ENCODE measurements at places on chromosomes 5 and 9. TPM values are rescaled to one million over a fixed set of nuclear protein-coding genes. Genes with fewer than 3 reads are reported as not detected.
A peak's percentile ranks its signal among the peaks of the same experiment; 100 is the strongest.

The TMEM232 gene
- 3.8 TPM for total RNA-seq

The MYMK gene
- total RNA-seq = not detected

The GFPT2 gene
- total RNA-seq = 18.8 TPM

The FREM1 gene
- total RNA-seq = 1.7 TPM

The PCDHA9 gene
- 2.0 TPM for total RNA-seq

The NUTM2G gene
- total RNA-seq = 0.15 TPM

The TRIP13 gene
- total RNA-seq = 6.4 TPM

The IFNA13 gene
- not detected for total RNA-seq

The CBY3 gene
- not detected for total RNA-seq

The LIFR gene
- total RNA-seq = 5.9 TPM

The COMMD10 gene
- total RNA-seq = 18.0 TPM

DNA sequence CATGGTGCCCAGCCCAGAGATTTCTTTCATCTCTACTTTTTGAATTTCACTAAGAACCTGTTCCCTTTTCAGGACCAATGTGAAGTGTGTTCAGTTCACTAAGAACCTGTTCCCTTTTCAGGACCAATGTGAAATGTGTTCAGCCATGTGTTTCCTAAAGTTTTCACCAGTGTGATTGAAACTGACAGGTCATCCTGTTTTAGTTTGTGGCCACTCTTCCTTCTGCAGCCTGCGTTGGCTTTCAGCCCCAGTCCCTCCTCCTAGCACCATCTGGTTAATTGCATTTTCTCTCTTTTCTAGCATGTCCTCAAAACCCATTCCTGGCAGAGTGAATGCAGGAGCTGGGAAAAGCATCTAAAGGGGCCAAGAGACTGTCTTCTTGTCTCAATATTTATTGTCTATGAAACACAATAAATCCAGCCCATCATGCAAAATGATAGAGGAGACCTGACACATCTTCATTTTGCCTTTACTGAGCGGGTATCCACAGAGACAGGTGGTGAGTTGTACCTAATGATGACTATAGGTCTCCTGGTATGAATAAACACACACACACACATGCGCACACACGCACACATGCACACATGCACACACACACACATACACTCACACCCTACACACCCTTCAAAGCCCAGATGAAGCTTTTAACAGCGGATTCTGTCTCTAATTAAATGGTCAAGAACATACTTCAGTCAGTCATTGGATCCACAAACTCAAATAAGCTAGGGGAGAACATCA is 6.1 kb upstream of the PANK3 start:
- H3K27ac ChIP-seq = no peak overlapping the region
- H3K27me3 ChIP-seq = peaks cover 4% of the 10 kb centered on the region
- no peaks in the 10 kb centered on the region for H3K36me3 ChIP-seq
- H3K4me1 ChIP-seq = peaks cover 2% of the 10 kb centered on the region
- no peak overlapping the region for H3K4me3 ChIP-seq
- no peak for DNase-seq

DNA sequence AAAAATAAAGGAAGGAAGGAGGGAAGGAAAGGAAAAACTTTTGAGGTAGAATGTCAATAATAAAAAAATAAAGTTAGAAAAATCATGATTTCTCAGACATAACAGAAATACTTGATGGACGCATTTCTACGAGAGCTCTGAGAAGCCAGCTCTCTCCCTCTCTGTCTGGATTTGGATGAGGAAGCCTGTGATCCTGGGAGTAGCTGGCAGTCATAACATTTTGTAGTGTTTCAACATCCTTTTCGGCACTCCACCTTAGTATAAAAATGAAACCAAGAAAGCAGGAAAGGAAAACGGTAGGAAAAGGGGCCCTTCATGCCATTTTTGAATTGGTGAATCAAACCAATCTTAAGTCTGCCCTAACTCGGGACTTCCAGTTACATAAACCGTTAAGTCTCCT is 321.3 kb downstream of the EPB41L4A start:
- H3K36me3 ChIP-seq = peaks cover 7% of the 10 kb centered on the region
- no peak for DNase-seq
- no peak overlapping the region for H3K4me3 ChIP-seq
- no peak overlapping the region for H3K27ac ChIP-seq

- no peak for DNase-seq
- H3K36me3 ChIP-seq = no peaks in the 10 kb centered on the region
- H3K27ac ChIP-seq = peak overlapping the region; percentile 99
Observed at GRCh38 chr9:4297786-4298254, 2.0 kb downstream of the GLIS3 start.

DNA sequence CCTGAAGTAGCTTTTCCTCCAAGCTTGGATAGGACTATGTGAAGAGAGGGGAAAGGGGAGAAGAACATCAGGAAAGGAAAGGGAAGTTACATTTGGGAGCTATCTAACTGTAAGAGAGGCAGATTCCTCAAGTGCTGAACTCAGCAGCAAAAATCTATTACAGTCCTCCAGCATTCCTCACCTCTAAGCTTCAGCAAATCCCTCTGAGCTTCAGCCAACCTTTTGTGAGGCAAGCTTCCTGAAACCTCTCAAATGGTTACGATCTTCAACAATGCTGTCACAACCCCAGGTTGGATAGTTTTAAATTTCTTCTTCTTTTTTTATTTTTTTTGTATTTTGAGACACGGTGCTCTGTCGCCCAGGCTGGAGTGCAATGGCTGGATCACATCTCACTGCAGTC is 2.5 kb upstream of the RNF38 start:
- H3K36me3 ChIP-seq = no peaks in the 10 kb centered on the region
- H3K4me3 ChIP-seq = no peak overlapping the region
- H3K27me3 ChIP-seq = no peaks in the 10 kb centered on the region
- no peak overlapping the region for H3K27ac ChIP-seq
- DNase-seq = no peak

DNA sequence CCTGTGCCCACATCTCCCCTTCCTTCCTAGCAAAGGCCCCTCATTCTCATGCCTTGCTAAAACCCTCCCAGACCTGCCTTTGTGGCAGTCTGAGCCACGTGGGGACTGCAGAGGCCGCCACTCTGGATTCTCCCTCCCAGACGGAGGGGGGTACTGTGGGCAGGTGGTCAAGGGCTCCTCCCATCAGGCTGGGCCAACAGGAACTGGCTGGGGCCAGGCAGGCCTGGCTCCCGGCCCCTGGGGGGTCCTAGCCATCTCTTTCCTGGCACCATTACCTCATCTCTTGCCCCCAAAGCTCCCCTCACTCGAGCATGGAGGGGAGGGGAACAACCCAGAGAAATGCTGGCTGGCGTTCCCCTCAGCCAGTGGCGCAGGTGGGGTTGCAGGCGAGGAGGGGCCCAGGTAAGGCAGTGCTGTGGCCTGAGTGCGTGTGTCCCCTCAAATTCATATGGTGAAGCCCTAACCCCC is 88.6 kb downstream of the ZNF354C start:
- DNase-seq = peak; percentile 65
- H3K27ac ChIP-seq = no peak overlapping the region
- peaks cover 1% of the 10 kb centered on the region for H3K36me3 ChIP-seq
- no peaks in the 10 kb centered on the region for H3K4me1 ChIP-seq
- H3K4me3 ChIP-seq = no peak overlapping the region
- H3K27me3 ChIP-seq = no peaks in the 10 kb centered on the region

GRCh38 chr9:99485459-99485858 is 263.4 kb downstream of the SEC61B start:
- H3K27ac ChIP-seq = peak overlapping the region; percentile 19
- no peak overlapping the region for H3K4me3 ChIP-seq

GRCh38 chr9:34899535-34900158 is 58.4 kb upstream of the PHF24 start:
- no peak overlapping the region for H3K27ac ChIP-seq
- H3K36me3 ChIP-seq = no peaks in the 10 kb centered on the region
- no peaks in the 10 kb centered on the region for H3K4me1 ChIP-seq

GRCh38 chr9:18111146-18111545 is 362.8 kb upstream of the ADAMTSL1 start:
- H3K4me3 ChIP-seq = no peak overlapping the region
- H3K27ac ChIP-seq = no peak overlapping the region
- H3K36me3 ChIP-seq = no peaks in the 10 kb centered on the region
- H3K4me1 ChIP-seq = peaks cover 20% of the 10 kb centered on the region

GRCh38 chr5:16057277-16057676 is 122.3 kb downstream of the MARCHF11 start:
- H3K27me3 ChIP-seq = peaks cover 21% of the 10 kb centered on the region
- no peak for DNase-seq

- H3K27me3 ChIP-seq = no peaks in the 10 kb centered on the region
- H3K4me1 ChIP-seq = no peaks in the 10 kb centered on the region
- H3K36me3 ChIP-seq = no peaks in the 10 kb centered on the region
- DNase-seq = no peak
Observed at GRCh38 chr9:82560457-82560904, 502.5 kb downstream of the RASEF start.

DNA sequence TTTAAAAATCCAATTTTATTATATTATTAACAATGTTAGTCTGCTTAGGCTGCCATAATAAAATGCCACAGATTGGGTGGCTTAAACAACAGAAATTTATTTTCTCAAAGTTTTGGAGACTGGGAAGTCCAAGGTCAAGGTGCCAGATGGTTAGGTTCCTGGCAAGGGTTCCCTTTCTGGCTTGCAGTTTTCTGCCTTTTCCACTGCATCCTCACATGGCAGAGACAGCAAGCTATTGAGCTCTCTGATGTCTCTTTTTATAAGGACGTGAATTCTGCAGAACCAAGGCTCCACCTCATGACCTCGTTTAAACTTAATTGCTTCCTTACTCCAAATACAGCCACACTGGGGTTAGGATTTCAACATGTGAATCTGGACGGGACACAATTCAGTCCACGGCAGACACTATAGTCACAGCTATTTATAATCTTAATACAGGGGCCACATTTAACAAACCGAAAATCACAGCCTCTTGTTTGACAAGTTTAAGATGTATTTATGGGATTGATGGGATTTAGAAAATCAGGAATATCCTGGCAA is 174.9 kb upstream of the PUM3 start:
- no peak overlapping the region for H3K27ac ChIP-seq
- H3K4me3 ChIP-seq = no peak overlapping the region
- no peak for DNase-seq

- no peak overlapping the region for H3K27ac ChIP-seq
- H3K27me3 ChIP-seq = no peaks in the 10 kb centered on the region
- DNase-seq = no peak
- no peaks in the 10 kb centered on the region for H3K4me1 ChIP-seq
- no peak overlapping the region for H3K4me3 ChIP-seq
Observed at GRCh38 chr9:1469996-1470395, 419.8 kb downstream of the DMRT2 start.

DNA sequence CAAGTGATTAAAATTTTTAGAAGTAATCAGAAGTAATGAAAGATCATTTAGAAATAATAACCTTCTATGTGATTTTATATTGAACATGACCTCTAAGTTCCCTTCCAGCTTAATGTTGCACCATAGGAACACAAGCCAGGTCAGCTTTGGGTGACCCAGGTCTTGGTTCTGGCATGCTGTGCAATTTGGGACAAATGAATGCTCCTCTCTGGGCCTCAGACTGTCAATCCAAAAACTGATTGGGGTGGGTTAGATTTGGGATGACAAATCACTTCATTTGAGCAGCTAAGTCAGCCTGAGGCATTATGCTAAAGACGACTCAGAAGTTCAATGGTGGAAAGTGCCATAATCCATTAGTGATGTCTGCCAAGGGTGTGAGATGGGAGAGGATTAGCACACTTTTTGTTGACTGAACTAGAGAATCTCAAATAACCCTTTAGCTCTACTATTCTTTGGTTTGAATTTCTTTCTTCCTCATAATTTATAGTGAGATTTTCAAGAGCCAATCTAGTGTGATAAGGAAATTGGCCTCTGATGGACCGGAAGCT is 60.7 kb upstream of the BOD1 start:
- H3K36me3 ChIP-seq = no peaks in the 10 kb centered on the region
- no peaks in the 10 kb centered on the region for H3K4me1 ChIP-seq
- no peak overlapping the region for H3K4me3 ChIP-seq
- H3K27me3 ChIP-seq = no peaks in the 10 kb centered on the region

DNA sequence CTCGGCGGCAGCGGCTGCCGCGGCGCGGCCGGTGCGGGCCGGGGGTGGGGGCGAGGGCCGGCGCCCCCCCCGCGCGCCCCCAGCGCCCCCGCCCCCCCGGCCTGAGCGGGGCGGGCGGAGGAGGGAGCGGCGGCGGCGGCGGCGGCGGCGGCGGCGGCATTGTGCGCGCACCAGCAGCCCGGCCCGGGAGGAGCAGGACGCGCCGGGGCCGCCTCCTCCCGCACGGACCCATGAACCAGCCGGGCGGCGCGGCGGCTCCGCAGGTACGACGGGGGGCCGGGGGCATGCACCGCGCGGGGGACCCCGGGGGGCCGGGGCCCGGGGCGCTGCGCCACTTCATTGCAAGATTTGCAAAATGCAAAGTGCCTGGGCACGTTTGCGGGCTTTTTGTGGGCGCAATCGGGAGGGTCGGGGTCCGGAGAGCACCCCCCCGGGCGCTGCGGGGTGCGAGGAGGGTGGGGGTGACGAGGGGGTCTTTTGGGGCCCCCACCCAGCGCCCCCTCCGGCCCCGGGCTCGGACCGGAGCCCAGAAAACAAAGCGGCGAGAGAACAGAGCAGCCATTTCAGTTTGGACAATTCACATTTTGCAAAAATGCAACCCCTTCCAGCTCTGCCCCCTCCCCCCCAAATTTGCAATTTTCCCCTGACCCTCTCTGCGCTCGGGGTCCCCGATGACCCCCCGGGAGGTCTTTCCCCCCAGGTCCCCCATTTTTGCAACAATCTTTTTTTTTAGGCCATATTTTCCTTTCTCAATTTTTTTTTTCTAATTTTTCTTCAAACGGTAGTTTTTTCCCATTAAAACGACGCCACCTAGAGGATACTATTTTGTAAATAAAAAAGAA is at the start of gene ZNF618:
ZNF618 (plus strand) TSS at position 159 of the 842 bp plus-strand sequence; CDS start at position 231, 72 bp downstream.
- no peaks in the 10 kb centered on the region for H3K27me3 ChIP-seq
- peaks cover 34% of the 10 kb centered on the region for H3K4me1 ChIP-seq
- H3K4me3 ChIP-seq = peak within 1 kb of the TSS; percentile 92
- no peaks in the 10 kb centered on the region for H3K36me3 ChIP-seq

DNA sequence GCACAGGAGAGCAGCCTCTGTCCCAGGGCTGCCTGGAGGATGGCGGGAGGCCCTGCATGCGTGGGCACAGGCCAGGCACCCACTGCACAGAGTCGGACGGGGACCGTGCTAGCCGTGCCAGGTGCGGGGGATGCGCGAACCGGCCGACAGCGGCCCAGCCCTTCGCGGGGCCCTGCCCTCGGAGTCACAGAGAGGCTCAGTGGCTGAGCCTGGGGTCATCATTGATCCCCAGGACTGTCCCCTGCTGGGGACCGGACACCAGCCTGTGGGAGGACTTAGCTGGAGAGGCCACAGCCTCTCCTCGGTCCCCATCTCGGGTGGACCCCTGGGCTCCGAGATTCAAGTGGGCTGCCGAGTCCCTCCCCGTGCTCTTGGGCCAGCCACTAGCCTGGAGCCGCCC is 19.1 kb upstream of the LAMC3 start:
- no peak overlapping the region for H3K4me3 ChIP-seq
- H3K4me1 ChIP-seq = peaks cover 8% of the 10 kb centered on the region
- H3K36me3 ChIP-seq = no peaks in the 10 kb centered on the region
- no peak for DNase-seq
- H3K27ac ChIP-seq = no peak overlapping the region

GRCh38 chr9:5899292-5899691 is 8.6 kb downstream of the MLANA start:
- DNase-seq = no peak
- H3K4me3 ChIP-seq = no peak overlapping the region
- H3K36me3 ChIP-seq = peaks cover 16% of the 10 kb centered on the region
- no peak overlapping the region for H3K27ac ChIP-seq
- H3K4me1 ChIP-seq = peaks cover 4% of the 10 kb centered on the region

GRCh38 chr9:91047529-91047928 is 245.9 kb downstream of the SYK start:
- no peaks in the 10 kb centered on the region for H3K27me3 ChIP-seq
- H3K4me3 ChIP-seq = peak overlapping the region; percentile 31
- no peak for DNase-seq
- peak overlapping the region; percentile 87 for H3K27ac ChIP-seq
- no peaks in the 10 kb centered on the region for H3K36me3 ChIP-seq
